Hematopoietic multipotent progenitor cell (in vitro differentiated cells): ENCODE measurements at places on chromosomes 2 and 18.

- no peak for DNase-seq
Observed at GRCh38 chr2:26957534-26957933, 12.9 kb upstream of the MAPRE3 start.

- no peak for DNase-seq
Observed at GRCh38 chr18:50656841-50657470, 97.1 kb downstream of the MAPK4 start.

DNA sequence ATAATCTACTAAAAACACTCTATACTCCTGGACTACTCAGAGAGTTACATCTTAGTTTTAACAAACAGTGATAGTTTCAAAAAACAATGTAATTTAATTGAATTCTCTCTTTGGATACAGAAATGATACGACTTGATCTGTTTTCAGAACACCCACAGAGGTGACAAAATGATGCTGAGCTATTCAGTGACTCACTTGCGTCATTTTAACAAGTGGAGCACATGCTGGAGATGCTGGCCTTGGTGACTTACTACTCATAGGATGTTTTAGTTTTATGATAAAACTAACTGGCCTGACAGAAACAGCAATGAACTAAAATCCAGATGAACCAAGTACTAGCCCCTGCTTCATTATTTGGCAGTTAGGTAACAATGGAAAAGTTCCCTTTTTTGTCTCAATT, 101.3 kb upstream of the ITGB6 start:
- DNase-seq = no peak

DNA sequence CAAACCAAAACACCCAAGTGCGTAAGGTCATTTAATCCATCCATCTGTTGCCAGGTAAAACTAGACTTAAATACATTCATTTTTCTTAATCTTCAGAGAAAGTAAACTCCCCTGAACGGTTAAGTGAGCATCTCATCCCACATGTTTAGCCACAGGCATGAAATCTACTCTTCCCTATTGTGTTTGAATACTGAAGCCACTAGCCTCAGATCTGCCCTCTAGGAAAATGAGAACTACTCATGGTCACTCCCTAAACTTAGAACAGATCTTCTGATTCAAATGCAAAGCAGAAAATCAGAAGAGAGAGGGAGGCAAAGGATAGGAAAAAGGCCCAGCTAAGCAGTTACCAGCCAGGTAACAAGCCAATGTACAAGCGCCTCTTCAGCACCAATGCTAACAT, 7.1 kb downstream of the TMEM247 start:
- DNase-seq = no peak

- peak; percentile 26 for DNase-seq
Observed at GRCh38 chr2:119158563-119159347, at the start of gene C1QL2. TSS of gene C1QL2 (minus strand) at chr2:119158751. CDS start at chr2:119158269, 482 bp downstream.

DNA sequence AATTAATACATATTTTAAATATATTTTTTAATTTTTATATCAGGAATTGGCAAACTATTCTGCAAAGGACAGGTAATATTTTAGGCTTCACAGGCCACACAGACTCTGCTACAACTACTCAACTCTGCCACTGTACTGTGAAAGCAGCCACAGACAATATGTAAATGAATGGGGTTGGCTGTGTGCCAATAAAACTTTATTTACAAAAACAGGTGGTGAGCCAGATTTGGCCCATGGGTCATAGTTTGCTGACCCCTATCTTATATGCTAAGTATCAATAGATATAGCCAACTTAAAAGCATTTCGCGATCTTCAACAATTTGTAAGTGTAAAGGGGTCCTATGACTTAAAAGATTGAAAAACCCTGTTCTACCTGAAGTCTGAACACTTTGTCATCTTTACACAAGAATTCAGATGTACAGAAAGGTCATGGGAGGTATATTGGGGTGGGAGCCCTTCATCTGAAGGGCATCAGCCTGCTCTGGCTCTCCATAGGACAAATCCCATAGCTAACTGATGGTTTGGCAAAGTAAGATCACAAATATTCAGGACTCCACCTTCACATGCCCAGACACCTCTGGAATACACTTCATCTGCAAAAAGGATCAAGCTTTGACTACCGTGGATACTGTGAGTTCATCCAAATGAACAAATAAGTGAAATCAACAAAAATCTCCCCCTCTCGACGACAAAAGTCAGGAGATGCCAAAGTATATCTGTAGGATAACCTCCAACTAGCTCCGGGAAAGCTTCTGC, 65.9 kb downstream of the C1D start:
- no peak for DNase-seq

DNA sequence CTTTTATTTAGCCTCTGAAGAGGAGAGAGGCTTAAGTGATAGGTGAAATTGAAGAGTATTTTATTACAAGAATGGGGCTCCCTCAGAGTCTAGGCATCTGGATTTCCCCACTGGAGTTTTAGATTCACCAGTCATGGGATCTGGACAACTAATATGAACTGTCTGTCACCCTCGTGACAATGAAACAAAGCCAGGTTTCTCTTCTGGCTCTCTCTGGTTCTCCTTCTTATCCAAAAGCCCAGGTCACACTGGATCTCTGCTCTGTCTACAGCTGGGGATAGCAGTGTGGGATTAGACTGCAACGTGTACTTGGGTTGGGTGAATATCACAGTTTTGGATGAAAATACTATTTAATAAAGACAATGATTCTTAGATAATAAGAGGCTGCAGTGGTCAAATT, 31.2 kb downstream of the LHCGR start:
- no peak for DNase-seq

GRCh38 chr2:71619230-71619741, 165.9 kb downstream of the DYSF start:
- no peak for DNase-seq

DNA sequence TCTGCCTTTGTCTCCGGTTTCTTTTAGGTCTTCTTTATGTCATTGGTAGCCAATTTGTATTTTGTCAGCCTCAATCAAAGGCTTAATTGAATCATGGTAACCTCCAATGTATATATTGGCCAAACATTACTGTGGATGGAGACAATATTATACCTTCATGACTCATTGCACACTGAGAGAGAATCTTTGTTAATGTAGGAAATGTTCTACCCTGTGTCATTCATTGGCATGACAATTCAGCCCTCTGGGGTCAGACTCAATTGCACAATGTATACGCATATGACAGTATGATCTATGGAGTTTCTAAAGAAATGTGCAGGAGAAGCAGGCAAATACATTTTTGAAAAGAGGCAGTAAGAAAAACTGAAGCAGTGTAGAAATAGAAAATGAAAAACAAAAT, 162.6 kb downstream of the PDE11A start:
- no peak for DNase-seq

DNA sequence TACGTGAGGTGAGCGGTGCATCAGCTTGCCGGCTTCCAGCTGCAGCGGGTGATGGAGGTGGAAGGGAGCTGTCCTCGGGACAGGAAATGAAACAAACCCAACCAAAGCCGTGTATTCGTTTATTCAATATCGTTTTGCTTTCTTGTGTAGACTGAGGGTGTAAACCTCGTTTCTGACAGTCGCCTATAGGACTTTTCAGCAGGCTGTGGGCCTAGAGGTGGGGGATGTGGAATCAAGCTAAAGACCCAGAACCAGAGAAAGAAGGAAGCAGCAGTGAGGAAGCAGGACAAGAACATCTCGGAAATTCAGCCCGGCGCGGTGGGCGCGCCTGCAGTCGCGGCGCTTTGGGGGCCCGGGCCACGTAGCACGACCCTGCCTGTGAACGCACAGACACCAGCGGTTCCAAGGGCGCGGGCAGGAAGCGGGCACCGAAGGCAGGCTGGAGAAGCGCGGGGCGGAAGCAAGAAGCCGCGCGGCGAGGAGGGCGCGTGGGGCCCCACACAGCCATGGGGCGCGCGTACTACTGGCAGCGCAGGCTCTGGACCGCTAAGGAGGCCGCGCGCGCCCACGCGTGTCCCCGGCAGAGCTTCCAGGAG, 755 bp upstream of the ATP9B start:
- no peak for DNase-seq

- DNase-seq = no peak
Observed at GRCh38 chr18:2967357-2967756, 45.6 kb downstream of the LPIN2 start.

DNA sequence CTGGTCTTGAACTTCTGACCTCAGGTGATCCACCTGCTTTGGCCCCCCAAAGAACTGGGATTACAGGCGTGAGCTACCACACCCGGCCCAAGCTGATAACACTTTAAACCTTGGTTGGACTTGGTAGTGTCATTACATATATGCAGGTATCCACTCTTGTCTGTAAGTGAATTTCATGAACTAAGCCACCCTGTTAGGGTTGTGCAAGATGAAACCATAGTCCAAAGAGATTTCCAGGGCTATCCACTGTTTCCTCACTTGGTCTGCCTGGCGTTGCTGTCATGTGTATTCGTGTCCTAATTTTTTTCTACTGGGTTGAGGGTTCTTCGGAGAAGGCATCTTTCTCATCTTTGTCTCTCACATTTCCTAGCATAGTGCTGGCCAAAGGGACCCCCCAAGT, 203.0 kb downstream of the CAMKMT start:
- DNase-seq = no peak
